Fibroblast of skin of left biceps (primary cell): ENCODE measurements at places on chromosomes 6 and 20.

- no peak for DNase-seq
Measured at GRCh38 chr20:53904261-53904660, 166.1 kb downstream of the BCAS1 start.

DNA sequence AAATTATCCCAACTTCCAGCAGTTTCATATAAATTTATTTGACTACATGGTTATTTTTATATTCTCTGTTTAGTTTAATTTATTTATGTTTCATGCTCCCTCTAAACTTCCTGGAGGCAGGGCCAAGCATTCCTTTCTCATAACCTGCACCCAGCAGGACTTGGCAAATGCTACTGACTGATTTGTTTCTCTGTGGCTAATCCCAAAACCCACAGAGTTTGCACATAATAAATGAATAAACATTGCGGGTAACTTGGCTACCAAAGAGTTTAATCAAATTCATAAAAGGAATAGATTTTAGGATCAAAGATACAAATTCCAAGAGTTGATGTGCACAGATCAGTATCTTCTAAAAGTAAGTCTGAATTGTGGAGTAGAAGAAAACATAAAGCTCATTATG is 239.5 kb downstream of the SLC35F1 start:
- no peak for DNase-seq

- peak; percentile 98 for DNase-seq
Measured at GRCh38 chr6:139597771-139598755, 223.6 kb upstream of the CITED2 start.

- DNase-seq: no peak
Measured at GRCh38 chr6:29142309-29142708, 28.4 kb upstream of the OR2J2 start.

DNA sequence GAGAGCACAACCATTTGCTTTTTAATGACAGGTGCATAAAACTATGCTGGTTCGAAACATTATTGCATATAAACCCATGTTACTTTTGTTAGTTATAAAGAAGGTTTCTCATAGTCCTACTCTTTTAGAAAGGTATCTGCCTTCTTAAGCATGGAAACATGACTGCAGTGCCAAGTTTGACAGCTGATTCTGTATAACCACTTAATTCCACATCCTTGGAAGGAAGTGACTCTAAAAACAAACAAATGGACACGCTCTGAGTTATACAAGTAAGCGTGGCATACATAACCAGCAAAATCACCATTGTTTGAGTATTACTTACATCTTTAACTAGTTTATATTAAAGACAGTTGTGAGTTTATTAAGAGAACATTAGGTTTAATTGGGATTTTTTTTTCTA is 125.0 kb upstream of the HDGFL1 start:
- DNase-seq: no peak

GRCh38 chr20:2104236-2104635 is 2.6 kb downstream of the STK35 start:
- no peak for DNase-seq

DNA sequence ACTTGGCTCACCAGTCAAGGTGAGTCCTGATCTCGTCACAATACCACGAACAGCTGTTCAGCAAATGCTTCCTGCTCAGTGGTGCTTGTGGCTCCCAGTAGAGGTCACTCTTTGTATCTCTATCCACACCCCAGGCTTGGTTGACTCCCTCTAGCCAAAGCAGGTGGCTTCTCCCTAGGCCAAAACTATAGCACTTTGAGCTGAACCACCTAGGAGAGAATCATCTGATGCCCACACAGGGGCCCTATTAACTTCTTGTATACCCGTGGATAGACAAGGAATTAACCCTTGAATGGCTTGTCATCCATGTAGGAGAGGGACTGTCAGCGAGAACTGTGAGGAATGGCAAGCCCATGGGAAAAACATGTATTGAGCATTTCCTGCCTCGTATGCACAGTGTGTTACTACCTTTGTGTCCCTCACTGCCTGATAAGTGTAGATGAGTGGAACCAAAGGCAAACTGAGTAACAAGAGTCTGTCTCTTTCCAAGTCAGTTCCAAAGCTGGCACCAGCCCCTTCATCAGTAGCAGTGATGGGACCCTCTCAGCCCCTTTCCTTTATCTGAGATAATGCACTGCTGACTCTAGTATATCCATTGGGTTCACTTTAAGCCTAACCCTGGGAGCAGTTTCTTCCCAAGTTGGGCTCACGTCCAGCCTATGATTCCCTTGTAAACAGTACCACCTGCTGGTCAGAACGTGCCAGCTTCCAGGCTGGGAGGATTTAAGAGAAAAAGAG is 42.5 kb downstream of the EIF2S2 start:
- peak; percentile 47 for DNase-seq

DNA sequence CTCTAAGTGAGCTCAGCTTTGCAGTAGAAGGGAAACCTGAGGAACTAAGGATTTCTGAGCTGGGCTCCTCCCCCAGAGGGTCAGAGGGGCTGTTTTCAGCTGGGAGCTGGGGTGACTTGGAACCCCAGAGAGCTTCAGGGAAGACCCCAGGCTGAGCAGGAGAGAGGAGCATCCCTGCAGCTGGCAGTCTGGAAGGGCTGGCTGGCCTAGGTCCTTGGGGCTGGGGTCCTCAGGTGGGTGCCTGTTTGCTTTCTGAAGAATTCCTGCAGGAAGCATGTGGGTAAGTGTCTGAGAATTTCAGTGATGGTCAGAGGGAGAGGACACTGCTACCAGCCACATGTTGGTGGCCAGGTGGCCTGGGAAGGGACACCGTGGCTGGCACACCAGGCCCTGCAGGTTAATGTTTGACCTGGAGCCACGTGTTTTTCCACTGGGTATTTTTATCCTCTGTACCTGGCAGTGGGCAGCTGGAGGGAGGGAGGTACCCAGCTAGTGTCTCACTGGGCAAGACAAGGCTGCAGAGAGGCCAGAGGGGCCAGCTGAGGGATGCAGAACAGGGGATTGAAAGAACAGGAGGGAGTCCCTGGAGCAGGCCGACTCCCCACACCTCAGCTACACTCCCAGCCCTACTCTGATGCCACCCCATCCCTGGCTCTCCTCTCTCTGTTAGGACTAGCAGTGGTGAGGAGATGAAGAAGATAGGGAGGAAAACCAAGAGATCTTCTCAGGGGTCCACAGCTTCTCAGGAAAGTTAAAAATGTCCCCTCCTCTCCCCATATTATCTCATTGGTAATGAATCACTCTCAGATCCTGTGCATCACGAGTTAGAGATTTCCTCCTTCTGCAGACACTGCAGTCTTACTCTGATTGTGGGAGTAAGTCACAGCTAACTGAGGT is 143.6 kb downstream of the VEGFA start:
- no peak for DNase-seq

DNA sequence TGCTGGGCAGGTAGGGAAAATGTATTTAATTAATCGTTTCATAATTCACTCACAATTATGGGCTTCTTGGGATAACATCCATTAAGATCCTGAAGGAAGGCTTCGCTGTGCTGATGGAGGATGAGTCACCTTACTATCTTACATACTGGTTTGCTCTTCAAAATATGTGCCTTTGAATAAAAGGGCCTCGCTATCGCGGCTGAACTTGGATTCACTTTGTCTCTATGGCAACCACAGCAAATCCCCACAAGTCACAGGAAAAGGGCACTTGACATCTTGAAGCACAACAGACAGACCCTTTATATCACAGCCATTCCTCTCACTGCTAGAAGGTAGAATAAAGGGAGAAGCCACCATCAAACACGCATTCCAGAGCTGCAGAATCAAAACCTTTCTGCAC is 141.3 kb upstream of the MYLIP start:
- no peak for DNase-seq

- no peak for DNase-seq
Measured at GRCh38 chr6:27834384-27834783, 77.8 kb downstream of the OR2B2 start.

GRCh38 chr6:20946022-20946421 is 411.8 kb downstream of the CDKAL1 start:
- DNase-seq: no peak

DNA sequence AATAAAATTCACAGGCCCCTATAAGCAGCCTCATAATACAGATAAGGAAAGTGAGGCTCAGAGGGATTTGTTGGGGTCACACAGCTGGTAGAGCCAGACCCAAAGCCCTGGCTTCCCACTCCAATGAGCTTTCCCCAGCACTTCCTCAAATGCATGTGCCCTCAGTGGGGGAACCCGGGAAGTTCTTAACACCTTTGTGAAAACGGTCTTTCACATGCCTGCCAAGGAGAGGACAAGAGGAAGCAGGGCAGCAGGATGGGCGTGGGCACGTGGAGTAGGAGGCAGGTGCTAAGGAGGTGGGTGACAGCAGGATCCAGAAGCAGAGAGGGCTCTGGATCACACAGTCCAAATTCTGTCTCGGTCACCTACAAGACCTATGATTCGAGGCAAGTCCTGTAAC is 598 bp downstream of the PI16 start:
- no peak for DNase-seq

DNA sequence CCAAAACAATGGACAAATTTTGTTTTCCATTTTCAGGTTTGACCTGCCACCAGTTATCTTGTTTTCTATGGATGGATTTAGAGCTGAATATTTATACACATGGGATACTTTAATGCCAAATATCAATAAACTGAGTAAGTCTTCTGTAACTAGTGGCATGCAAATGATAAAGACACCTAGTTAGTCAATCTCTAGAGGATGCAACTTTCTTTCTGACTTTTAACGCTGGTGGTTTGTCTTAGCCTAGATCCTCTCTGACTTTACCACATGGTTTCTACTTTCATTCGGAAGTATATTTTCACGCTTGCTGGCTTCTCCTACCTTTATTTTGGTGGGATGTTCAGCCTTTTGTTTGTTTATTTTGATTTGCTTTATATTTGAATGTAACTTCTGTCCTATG is 21.2 kb downstream of the ENPP3 start:
- DNase-seq: no peak

DNA sequence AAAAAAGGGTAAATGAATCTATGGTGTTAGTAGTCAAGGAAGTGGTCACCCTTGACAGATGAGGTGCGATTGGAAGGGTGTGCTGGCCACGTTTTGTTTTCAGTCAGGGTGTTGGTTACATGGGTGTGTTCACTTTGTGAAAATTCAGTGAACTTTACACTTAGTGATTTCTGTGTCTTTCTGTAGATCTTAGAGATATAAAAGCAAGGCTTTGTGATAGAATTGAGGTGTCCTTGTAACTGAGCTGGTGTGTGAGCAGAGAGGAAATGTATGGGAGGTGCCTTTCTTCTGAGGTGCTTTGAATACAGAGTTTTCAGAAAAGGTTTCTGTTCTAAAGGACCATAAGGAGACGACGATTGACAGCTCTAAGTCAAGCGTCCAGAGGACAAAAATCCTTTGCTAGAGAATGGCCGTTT is 90.5 kb downstream of the SAMD3 start:
- no peak for DNase-seq

DNA sequence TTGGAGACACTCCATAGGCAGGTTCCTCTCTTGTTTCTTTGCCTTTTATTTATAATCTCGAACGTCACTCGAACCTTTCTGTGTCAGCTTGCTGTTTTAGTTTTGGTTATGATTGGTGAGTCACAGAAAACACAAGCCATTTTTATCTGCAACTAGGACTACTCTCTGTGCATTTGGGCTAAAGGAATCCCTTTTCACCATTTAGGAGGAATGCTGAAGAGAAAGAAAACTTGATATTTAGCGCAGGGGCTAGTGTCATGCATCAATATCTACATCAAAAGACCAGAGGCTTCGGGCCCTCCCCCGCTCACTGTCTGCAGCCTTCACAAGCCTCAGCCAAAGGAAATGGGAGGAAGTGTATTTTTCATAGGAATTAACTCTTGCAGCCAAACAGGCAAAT is 507.8 kb upstream of the CITED2 start:
- no peak for DNase-seq

GRCh38 chr6:68158256-68158655 is 476.8 kb upstream of the ADGRB3 start:
- DNase-seq: no peak

- DNase-seq: no peak
Measured at GRCh38 chr6:139625998-139626975, 251.8 kb upstream of the CITED2 start.

- no peak for DNase-seq
Measured at GRCh38 chr6:12170351-12171092, 119.6 kb upstream of the EDN1 start.

GRCh38 chr6:137269803-137270202 is 50.6 kb upstream of the IFNGR1 start:
- no peak for DNase-seq

DNA sequence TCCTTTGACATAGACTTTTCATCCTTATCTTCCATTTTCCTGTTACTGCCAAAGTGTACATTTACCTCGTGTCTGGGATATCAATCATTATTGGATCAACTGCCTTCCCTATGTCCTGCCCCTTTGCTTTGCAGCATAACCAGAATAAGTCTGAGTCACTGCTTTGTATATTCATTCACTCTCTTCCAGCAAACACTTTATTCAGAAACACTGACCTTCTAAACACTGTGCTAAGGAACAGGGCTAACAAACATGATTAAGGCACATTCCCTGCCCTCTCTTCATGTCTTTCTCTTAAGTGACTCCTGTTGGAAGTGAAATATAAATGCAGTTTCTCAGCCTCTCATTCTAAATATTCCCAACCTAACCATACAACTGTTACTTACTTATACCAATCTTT is 66.9 kb downstream of the COL19A1 start:
- DNase-seq: no peak

- no peak for DNase-seq
Measured at GRCh38 chr20:7207186-7207798, 439.8 kb downstream of the BMP2 start.

DNA sequence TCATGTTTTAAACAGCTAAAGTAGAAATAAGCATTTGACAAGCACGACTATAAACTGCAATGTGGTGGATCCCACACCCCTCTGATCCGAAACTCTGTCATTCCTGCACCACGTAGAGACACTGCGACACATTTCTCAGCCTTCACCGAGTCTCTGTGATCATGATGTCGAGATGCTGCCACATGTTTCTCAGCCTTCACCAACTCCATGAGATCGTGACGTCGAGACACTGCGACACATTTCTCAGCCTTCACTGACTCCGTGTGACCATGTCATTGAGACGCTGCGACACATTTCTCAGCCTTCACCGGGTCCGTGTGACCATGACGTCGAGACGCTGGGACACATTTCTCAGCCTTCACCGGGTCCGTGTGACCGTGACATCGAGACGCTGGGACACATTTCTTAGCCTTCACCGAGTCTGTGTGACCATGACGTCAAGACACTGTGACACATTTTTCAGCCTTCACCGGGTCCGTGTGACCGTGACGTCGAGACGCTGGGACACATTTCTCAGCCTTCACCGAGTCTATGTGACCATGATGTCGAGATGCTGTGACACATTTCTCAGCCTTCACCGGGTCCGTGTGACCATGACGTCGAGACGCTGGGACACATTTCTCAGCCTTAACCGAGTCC is 143.0 kb downstream of the TTLL2 start:
- DNase-seq: no peak
